Skin of body (tissue), 3 donors: ENCODE measurements at places on chromosomes 13 and 19. TPM values are rescaled to one million over a fixed set of nuclear protein-coding genes. Genes with fewer than 3 reads are reported as not detected.

The ZNF649 gene
- 21.1 TPM for total RNA-seq

The PTH2 gene
- total RNA-seq = not detected

The GPR18 gene
- 0.20 TPM for total RNA-seq

The GJA3 gene
- 1.2 TPM for total RNA-seq

The CAB39L gene
- total RNA-seq = 10.9 TPM

The ITPKC gene
- 29.8 TPM for total RNA-seq

The PRR19 gene
- total RNA-seq = 0.20 TPM

The PPFIA3 gene
- total RNA-seq = 12.3 TPM

The PRSS57 gene
- 0.69 TPM for total RNA-seq

The TLE6 gene
- 0.79 TPM for total RNA-seq

The TMEM86B gene
- total RNA-seq = 1.2 TPM

The B3GNT8 gene
- total RNA-seq = 1.6 TPM

The KATNAL1 gene
- 20.4 TPM for total RNA-seq

The CPT1C gene
- total RNA-seq = 1.6 TPM

The GPR4 gene
- 0.20 TPM for total RNA-seq

The UBE2L5 gene
- 0.99 TPM for total RNA-seq

The SHANK1 gene
- total RNA-seq = 2.9 TPM

The ZNF442 gene
- total RNA-seq = 10.2 TPM

The SIGLEC7 gene
- 0.49 TPM for total RNA-seq

The NXNL1 gene
- total RNA-seq = not detected

The PDE4A gene
- 2.4 TPM for total RNA-seq

The KANK3 gene
- 4.8 TPM for total RNA-seq

The PEAK3 gene
- total RNA-seq = 0.20 TPM

The IGFL2 gene
- total RNA-seq = 19.9 TPM

The FUT2 gene
- 0.59 TPM for total RNA-seq

The ZNF560 gene
- total RNA-seq = 0.49 TPM

The HCN2 gene
- 0.59 TPM for total RNA-seq
